CD4-positive, alpha-beta T cell treated with Interleukin-15 for 1 hour (primary cell): ENCODE measurements at places on chromosomes 4 and X.

DNA sequence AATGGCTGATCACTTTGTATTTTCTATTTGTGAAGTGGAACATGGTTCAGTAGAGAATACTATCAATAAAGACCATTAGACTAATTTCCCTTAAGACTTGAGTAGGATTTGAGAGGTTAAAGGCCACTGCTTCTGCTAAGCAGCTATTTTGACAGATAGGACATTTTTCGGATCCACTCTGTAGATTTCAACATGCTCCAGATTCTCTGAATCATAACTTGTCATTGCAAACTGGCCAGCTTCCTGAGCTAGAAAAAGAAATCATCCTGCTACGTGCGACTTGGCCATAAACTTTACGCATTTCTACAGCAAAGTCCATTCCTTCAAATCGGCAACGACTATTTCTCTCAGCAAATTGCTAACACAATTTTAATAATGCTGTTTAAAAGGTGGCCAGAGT lies 55.2 kb downstream of the MGST2 start:
- DNase-seq: no peak

DNA sequence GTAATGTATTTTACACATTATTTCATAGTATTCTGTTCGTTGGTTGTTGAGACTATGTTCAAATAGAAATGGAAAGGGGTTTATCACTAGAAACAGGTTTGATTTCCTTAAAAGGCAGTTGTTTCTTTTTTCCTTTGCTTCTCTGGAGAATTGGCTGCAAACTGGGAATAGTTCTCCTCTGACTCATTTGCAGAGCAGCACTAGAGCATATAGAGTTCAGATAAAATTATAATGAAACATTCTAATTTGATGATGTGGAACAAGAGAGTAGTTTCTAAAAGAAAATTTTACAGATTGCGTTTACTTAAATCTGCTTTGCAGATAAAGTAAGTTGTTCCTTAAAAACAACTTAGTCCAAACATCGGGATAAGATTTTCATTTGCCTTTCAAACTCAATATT lies 29.7 kb downstream of the SYNPO2 start:
- DNase-seq: no peak

DNA sequence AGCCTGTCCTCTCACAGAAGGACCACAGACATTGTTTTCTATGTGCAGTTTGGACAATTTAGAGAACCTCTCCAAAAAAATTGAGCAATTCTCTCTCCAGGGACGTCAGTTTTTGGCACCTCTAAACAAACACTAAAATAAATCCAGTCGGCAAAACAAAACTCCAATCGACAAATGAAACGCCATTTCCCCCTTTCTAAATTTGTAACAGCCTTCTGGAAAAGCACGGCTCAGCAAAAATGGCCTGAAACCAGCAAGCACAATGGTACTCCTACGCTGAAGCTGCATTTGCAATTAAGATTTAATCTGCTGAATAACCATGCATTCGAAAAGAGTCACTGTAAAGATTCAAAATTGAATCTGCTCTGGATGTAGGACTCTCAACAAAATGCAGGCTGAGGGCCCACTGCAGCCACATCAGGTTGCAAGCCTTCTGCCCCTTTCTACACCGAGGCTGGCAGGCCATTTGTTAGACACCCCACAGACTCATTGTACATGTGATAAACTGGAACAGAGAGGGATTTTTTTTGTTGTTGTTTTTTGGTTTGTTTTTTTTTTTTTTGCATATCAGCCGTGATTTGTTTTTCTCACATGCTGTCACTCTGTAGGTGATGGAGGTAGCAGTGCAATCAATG lies 79.9 kb upstream of the MAP3K15 start:
- no peak for DNase-seq

DNA sequence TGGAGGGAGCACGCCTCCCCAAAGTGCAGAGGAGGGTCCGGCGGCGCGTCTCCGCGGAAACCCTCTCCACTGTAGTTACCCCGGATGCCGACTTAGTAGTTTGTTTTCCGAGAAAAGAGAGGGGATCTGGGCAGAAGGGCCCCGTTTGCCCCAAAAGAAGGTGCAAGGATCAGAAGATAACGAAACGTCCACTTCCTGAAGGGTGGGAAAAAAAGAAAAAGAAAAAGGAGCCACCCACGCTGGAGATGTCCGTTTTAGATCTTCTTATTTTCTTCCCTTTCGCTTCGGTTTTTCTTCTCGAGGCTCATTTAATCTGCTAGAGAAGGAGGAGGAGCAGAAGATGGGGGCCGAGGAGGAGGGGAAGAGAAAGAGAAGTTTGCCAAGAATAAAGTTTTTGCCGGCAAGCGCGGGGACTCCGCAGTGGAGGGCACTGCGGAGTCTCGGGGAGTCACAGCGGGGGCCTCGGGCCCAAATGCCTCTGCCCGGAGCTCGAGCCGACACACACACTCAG lies 517 bp downstream of the LEF1 start:
- peak; percentile 27 for DNase-seq

DNA sequence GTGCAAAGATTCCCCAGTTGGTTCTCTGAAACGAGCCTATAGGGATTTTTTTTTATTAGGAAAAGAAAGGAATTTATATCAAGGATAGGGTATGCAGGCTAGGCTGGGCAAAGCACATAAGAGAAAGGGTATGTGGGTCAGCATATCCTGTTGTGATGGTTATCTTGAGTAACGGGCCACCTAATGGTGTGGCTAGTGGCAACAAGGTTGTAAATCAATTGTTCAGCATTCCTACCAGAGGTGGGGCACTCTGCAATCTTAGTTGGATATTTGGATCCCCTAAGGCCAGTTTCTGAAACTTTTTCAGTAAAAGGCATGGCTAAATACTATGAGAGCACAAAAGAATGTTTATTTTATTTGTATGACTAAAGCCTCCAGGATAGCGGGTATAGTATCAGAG lies 42.7 kb downstream of the DCAF12L1 start:
- no peak for DNase-seq

DNA sequence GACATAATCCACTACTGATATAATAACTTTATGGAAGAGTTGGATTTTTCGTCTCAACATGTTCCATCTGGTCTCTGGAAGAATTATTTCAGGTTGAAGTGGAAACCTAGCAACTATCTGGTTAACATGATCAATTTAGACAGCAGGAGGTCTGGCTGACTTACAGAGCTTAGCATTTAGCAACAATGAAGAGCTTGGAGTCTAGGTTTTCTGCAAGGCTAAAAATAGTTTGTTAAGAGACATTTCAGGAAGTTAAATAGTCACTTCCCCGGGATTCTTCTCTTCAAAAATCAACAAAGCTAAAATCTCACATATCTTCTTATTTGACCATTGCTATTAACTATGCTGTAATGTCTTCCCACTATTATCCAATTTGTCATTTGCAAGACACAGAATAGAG lies 418.6 kb upstream of the DIPK2B start:
- no peak for DNase-seq

GRCh38 chr4:20126906-20127305 lies 124.8 kb upstream of the SLIT2 start:
- DNase-seq: no peak

- DNase-seq: no peak
These were observed 101.9 kb upstream of the SLITRK2 start for GRCh38 chrX:145715641-145716138.

DNA sequence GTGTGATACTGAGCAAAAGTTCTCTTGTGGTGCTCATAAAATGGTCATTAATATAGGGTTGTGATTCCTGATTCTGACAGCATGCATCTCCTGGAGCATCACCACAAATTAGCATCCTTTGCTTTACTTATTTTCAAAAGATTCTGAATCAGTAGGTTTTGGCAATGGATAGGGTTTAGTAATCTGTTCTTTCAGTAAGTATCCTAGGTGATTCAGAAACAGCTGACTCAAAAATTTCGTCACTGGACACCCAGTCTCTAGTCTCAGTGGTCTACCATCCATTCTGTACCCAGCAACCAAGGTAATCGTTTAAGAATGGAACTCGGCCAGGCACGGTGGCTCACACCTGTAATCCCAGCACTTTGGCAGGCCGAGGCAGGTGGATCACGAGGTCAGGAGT lies 4.1 kb downstream of the CBLL2 start:
- no peak for DNase-seq

DNA sequence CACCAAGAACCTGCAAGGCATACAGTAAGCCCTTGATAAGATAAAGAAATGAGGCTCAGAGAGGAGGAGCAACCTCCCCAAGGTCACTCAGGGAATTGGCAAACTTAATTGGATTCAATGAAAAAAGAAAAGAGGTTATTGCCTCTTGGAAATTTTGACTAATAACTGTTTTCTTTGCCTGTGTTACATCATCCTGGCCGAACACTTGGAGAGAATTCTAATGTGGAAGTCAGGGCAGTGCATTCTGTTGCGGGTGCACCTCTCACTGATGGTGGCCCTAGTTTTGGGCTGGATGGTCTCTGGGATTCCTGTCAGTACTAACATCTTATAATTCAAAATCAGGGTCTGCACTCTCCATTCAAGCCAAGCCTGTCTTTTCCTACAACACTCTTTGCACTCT lies 186.2 kb upstream of the BCOR start:
- no peak for DNase-seq

- no peak for DNase-seq
These were observed 62.3 kb downstream of the ALG13 start for GRCh38 chrX:111743316-111743715.
